Amygdala (tissue), 56 donors: ENCODE measurements at places on chromosomes 12 and 14.
A peak's percentile ranks its signal among the peaks of the same experiment; 100 is the strongest.

GRCh38 chr12:59708064-59708463 lies 112.2 kb downstream of the SLC16A7 start:
- DNase-seq, result no peak

GRCh38 chr12:62732861-62733427 lies 202.0 kb downstream of the PPM1H start:
- no peak for DNase-seq

- DNase-seq, result no peak
These were observed 690 bp upstream of the RBP5 start for GRCh38 chr12:7129287-7129871.

DNA sequence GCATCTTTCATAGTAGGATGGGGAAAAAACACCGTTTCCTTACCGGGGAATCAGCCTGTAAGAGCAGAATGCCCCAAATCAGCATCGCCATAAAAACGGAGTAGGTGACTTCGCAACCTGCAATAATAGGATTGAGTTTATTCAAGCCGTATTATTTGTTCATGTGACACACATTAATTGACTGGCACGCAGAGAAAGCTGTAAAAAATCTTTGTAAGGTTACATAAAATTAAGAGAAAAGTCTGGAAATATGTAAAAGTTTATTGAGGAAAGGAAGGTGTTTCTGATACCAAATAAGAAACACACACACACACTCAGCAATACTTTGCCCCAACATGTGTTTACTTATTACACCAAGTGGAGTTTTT lies 628 bp upstream of the CAPRIN2 start:
- DNase-seq, result no peak

DNA sequence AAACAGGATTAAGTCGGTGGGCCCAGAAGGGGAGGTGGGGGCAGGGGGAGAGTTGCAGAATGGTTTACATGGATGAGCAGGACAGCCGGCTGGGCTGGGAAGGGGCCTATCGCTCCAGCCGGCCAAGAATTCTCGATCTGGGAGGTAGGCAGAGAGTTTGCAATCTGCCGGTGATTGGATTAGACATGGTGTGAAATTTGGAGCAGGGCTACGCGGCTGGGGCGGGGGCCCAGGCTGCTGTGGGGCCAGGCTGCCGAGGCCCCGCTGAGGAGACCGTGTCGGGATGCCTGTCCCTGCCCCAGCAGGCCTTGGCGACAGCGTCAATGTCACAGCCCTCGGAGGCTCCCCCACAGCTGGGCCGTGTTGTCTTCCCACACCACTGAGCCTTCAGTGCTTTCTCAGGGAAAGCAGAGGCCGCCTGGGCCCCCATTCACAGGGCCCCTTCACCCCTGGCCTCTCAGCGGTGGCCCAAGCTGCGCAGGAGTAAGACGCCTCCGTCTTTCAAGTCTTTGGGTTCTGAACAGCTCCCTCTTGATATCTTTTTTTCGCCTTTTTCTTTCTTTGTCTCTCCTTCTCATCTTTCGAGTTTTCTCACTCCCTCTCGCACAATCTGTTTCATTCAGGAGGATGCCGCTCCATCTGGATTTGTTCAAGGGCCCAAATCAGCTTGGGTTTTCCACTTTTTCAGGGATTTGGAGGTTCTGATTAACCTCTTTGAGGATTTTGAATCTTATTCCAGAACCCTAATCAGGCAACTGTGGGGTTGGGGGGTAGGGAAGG lies 117.5 kb upstream of the PARP11 start:
- DNase-seq, result no peak

- DNase-seq, result no peak
These were observed 25.3 kb downstream of the WDR20 start for GRCh38 chr14:102164965-102165364.

DNA sequence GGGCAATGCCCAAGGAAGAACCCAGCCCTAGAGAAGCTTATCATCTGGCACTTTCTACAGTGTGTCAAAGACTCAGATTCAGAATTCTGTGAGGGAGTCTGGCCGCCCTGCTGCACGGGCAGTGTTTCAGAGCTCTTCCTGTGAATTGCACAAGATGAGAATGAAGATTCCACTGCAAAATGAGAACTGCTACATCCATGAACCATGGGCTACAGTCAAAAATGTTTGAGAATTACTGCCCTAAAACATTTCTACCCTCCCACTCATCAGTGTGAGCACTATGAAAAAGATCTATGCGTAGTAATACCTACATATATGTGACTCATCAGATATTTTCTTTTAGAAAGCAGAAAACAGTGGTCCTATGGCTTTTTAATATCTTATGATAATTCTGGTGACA lies 104.0 kb downstream of the STAB2 start:
- no peak for DNase-seq

GRCh38 chr12:29241821-29242591 lies 92.9 kb downstream of the FAR2 start:
- peak; percentile 23 for DNase-seq

DNA sequence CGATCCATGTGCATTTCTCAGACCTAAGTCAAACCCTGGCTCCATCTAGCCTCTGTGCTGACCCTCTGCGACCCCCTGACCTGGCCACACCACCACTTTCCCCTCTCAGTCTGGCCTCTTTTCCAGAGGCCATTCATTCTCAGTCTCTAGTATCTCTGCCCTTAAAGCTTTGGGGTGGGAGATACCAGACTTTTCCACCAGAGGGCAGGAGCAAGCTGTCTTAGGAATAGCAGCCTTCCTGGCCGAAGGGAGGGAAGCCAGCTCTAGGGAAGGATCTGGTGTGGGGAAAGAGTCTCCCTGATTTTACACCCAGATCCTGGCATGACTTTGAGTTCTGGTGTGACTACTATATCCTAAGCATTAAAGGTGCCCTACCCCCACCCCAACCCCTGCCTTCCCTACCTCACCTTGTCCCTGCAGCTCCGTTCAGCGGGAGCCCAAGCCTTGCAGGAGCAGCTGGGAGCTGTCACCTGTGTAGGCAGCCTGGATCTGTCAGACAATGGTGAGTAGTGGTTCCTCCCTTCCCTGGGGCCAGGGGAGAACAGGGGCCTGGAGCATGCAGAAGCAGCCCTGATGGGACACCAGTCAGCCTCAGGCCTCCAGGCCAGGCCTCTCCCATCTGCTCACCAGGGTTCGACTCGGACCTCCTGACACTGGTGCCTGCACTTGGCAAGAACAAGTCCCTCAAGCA lies 6.6 kb downstream of the CARMIL3 start:
- no peak for DNase-seq

- no peak for DNase-seq
These were observed 39.2 kb downstream of the SAMD4A start for GRCh38 chr14:54606178-54606577.

- no peak for DNase-seq
These were observed 9.8 kb downstream of the CTDSP2 start for GRCh38 chr12:57836442-57837375.

- no peak for DNase-seq
These were observed 29.3 kb upstream of the EAPP start for GRCh38 chr14:34568803-34569202.

DNA sequence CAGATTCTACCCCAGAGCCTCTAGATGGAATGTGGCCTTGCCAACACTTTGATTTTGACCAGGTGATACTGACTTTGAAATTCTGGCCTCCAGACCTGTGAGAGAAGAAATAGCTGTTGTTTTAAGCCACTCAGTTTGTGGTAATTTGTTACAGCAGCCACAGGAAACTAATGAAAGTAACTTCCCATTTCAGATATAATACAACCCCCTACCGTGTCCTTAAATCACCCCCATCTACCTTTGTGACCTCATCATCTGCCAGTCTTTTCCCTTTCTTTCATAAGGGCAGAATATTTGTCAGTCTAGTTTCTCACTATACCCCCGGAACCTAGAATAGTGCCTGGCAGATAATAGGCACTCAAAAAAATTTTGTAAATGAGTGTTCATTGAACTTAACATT lies 39.6 kb downstream of the PPP4R4 start:
- DNase-seq, result no peak

DNA sequence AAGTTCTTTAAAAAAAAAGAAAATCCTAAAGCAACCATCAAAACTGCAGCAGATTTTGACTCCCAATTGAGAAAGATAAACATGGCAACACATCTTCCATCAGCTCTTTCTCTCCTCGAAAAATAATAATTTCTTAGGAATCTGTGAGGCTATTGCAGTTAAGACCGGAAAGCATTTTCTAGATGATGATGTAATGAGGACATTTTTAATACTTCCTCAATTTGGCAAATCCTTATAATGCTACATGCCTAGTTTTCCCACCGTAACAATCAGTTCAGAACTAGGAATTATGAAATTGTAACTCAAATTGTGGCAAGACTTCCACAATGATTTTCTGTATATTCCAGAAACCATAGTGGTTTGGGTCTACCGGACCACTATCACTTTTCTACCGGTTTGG lies 180.9 kb upstream of the PDE3A start:
- DNase-seq, result no peak

GRCh38 chr12:93102744-93103143 lies 173.6 kb upstream of the EEA1 start:
- DNase-seq, result no peak

DNA sequence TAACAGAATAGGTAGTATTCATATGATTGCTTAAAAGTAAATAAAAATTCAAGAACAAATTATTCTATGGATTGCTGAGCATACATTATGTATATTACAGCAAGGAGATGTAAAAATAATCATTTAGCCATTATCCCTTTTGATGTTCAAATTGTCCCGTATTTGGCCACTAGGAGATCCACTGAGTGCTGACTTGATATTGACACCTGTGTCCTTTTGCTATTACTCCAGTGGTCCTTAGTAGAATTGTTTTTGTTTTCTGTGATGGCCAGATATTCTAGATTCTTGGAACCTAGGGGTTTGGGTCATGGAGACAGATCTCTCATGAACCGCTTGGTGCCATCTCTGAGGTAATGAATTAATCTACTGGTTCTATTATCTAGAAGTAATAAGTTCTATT lies 16.8 kb downstream of the ERO1A start:
- DNase-seq, result no peak

GRCh38 chr12:10554756-10555481 lies 49.2 kb downstream of the EIF2S3B start:
- no peak for DNase-seq

DNA sequence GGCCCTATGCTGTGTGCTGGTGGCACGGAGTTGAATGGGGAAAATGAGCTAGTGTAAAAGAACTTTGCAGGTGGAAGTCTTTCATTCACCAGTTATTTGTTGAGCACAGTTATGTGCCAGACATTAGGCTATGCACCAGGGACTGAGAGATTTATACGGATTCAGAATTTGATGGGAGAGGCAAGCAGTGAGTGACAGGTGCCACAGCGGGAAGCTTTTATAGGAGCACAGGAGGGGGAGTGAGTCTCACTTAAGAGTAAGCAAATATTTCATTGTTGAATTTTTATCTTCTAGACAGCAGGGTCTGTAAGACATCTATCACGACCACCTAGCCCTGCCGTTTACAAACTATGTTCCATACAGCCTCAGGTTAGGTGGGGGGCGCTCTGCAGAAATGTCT lies 320.6 kb downstream of the SNAPC1 start:
- no peak for DNase-seq

DNA sequence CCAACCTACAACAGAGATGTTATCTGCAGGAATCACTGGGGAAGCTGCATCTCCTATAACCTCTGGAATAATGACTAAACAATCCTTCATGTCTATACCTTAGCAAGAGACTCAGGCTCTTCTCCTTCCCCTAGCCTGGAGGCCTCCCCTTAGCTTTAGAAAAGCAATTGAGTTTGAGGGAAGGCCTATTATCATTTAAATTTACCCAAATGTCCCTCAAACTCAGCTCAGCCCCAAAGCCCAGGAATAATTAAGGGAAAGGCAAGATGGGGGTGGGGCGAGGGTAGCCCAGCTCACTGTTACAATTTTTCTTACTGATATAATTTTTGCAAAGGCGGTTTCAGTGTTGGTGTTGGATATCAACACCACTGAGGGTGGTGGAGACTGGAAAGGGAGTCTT lies 151.4 kb upstream of the EEA1 start:
- DNase-seq, result no peak

DNA sequence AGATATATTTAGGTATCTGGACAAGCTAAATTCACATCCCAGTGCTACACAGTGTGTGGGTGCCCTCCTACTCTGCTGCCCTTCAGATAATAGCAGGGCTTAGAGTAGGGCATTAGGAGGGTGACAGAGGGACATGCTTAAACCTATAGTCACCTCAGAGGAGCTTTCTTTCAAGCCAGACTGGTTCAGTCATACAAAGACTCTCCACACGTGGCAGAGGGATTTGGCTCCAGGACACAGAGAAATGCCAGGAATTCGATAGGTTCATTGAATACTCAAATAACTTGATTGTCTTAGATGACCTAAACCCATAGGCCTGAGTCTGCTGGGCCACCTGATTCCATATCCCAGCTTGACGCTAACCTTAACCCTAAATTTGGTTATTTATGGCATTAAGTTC lies 163.5 kb downstream of the TPH2 start:
- no peak for DNase-seq

DNA sequence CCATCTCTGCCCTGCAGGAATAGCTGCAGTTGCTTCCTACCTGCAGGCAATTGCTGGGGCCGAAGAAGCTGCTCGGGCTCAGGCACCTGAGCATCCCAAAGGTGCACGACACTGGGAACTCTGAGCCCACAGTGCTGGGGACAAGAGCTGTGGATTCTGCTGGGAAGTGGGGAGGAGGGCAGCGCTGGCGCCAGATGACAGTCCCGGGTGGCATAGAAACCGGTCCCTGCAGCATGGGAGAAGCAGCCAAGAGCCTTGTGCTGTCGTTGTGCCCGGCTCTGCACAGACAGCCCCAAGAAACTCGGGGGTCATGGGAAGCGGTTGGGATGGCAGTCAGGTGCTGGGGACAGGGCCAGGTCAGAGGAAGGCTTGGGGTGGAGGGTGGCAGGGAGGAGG lies 529 bp downstream of the LRTM2 start:
- DNase-seq, result no peak
